ENCODE measurements at places on chromosomes 6 and 20. TPM values are rescaled to one million over a fixed set of nuclear protein-coding genes. Genes with fewer than 3 reads are reported as not detected.

DNA sequence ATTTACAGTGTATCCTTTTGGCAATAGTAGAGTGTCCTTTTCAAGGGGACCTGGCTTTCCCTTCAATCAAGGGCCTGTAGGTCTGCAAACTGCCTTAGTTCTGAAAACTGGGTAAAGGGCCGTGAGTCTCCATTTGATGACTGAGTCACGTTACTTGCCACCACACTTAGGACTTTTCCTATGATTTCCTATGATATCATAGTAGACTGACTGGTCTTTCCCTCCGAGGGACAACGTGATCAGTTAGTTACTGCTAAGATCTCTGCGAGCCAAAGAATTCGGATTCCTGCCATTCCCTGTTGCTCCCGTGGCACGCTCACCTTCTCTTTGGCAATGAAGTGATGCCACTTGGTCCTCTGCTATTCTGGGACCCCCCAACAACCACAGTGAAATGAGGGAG is 8.4 kb downstream of the ZNF831 start:
- DNase-seq, result no peak

DNA sequence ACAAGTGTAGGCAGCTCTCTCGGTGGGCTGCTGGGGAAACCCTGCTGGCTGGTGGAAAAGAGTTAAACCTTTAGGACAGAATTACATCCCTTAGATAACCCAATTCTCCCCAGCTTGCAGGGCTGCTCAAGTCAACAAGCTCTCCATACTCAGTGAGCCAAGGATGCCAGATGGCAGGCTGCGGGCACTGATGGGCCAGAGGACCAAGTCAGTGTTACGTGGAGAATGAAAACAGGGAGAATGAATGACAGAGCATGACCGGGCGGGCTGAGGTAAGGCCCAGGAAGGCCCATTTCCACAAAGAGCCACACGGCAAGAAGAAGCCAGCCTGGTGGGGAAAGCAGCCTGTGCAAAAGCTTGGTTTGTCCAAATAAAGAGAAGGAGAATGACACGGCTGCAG is 58.7 kb upstream of the CD93 start:
- DNase-seq, result no peak

DNA sequence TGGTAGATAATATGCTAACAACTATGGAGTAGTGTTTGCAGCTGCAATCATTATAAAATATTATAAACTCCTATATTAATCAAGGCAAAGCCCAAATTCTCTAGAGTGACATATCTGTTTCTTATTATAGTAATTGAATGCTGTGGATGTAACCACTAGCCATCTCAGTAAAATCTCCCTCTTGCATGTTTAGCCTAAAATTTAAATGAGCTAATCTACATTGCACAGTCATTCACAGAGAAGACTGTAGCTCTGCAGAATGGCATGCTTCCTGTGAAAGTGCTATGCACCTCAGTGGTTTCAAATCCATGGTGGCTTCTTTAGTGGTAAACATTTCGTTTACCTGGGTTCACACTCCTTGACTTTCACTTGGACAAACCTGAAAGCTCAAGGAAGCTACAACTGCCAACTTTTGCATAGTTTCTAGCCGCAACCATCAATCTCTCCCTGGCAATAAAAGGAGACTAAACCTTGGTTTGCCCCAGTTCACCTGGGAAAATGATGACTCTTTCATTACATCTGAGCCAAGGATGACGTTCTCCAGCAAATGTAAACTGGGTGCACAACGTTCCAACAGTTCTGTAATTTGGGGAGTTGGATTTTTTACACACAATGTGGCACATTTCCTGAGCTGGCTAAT is 47.2 kb downstream of the FILIP1 start:
- DNase-seq, result no peak

DNA sequence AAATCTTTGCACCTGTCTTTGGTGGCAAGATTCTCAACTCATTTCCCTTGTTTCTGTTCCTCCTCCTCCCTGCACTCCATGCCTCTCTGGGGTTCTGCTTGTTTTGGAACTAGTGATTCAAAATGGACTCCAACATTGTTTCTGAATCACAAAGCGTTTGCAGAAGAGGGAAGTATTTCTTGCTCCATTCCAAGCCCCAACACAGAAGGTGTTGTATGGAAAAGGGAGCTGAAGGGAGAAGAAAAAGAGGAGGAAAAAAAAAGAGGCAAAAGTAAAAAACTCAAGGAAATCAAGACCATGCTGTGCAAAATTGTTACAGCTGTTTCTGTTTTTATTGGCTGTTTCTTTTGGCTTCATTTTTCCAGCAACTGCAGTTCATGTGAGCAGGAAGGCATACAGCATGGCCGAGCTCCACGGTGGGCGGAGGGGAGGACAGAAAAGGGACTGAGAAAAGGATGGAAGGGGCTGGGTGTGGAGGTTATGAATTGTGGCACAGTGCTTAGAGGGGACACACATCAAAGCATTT is 66.9 kb upstream of the PRL start:
- no peak for DNase-seq

GRCh38 chr6:38738261-38738660 is 23.1 kb downstream of the DNAH8 start:
- peak; percentile 6 for DNase-seq

DNA sequence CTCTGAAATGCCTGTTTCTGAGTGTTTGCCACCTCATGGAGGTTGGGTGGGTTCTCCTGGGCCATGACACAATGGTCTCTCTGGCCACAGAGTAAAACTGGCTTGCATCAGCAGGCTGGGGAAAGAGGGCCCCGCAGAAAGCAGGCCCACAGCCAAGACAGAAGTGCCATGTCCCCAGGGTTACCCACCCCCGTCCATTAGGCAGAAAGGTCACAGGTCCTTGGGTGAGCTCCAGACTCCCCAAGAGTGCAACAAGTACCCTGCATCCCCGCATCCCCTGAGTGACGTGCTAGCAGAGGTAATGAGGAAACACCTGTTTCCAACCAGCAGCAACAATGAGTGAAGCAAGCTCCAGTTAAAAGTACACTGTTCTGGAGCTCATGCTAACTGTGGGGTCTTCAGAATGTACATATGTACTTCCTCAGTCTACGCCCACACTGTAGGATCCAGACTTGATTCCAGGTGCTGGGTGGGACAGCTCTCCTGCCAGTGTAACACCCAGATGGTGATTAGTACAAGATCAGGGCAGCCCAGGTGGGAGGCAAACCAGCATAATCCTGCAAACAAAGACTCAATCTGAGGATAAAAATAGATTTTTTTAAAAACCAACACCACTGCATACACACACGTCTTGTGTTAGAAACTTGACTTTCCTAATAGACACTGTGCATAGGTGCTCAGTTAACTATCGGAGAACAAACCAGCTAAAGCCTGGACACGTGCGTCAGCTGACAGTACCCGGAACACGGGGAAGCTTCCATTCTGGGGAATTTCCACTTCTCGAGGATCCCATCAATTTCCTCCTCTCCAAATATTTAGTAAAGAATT is 31.5 kb downstream of the RRBP1 start:
- no peak for DNase-seq

DNA sequence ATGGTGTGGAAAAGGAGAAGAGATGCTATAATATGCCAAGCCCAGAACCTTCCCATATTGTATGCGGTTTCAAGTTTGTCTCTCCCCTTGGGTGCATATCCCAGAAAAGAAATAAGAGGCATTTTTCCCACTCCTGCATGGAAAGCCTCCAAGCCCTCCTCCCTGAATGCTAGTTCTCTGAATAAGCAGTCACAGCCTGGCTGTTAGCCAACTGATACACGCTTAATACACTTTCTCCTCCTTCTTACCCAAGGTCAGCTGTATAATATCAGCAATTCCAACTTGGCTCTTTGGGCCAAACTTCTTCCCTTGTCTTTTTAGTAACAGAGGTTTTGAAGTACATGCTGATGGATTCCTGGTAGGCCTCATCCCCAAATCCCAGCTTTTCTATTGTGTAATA is 440.1 kb downstream of the EPHA7 start:
- peak; percentile 19 for DNase-seq

GRCh38 chr6:110474500-110474899 is 1.9 kb downstream of the SLC22A16 start:
- no peak for DNase-seq

GRCh38 chr6:168120390-168121302 is 41.6 kb upstream of the FRMD1 start:
- no peak for DNase-seq

The PHF10 gene
- 15.7 TPM for total RNA-seq

The MYLK2 gene
- not detected for total RNA-seq

The KCNQ2 gene
- not detected for total RNA-seq

All from fibroblast of lung (primary cell).